ENCODE measurements at places on chromosomes 3 and 15. TPM values are rescaled to one million over a fixed set of nuclear protein-coding genes. Genes with fewer than 3 reads are reported as not detected.

CEP152 gene
- total RNA-seq: 15.4 TPM

SPINK8 gene
- total RNA-seq: not detected

EHHADH gene
- 7.4 TPM for total RNA-seq

SLC25A20 gene
- total RNA-seq: 20.5 TPM

TMEM40 gene
- total RNA-seq: not detected

CYP19A1 gene
- total RNA-seq: 2.5 TPM

MCF2L2 gene
- 0.09 TPM for total RNA-seq

FMN1 gene
- total RNA-seq: 5.7 TPM

ATP10A gene
- 7.5 TPM for total RNA-seq

ALPK3 gene
- total RNA-seq: 0.11 TPM

THSD4 gene
- total RNA-seq: 3.4 TPM

TEX9 gene
- total RNA-seq: 7.3 TPM

SERPINI2 gene
- not detected for total RNA-seq

GOLGA6A gene
- total RNA-seq: 0.06 TPM

C3orf85 gene
- not detected for total RNA-seq

TERC gene
- 101 TPM for total RNA-seq

Data from Daoy (cell line).